SW 1271 (cell line): ENCODE measurements at places on chromosomes 6 and 20.

DNA sequence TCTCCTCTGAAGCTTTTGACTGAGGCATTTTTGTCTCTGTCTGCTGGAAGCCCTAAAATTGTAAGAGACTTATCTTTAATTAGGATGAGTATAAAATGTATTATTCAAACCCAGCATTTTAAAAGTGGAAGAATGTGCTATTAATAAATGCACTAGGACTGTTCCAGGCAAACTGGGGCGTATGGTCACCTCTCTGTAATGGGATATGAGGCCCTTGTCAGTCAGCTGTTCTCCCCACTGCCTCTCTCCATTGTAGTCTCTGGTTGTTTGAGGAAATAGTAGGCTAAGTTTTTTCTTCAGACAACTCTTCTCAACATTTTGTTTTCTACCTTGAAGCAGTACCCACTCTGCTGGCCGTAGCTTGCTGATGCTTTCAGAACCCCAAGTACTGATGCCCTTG is 14.3 kb upstream of the DEF6 start:
- DNase-seq, result no peak

GRCh38 chr6:106975738-106976064 is 1.2 kb upstream of the CD24 start:
- no peak for DNase-seq

- DNase-seq, result no peak
Measured at GRCh38 chr6:159059141-159059540, 14.3 kb upstream of the TAGAP start.

- peak; percentile 45 for DNase-seq
Measured at GRCh38 chr20:63309261-63310071, 16.5 kb downstream of the COL20A1 start.

- DNase-seq, result no peak
Measured at GRCh38 chr20:63100926-63101699, 94.3 kb upstream of the BHLHE23 start.

DNA sequence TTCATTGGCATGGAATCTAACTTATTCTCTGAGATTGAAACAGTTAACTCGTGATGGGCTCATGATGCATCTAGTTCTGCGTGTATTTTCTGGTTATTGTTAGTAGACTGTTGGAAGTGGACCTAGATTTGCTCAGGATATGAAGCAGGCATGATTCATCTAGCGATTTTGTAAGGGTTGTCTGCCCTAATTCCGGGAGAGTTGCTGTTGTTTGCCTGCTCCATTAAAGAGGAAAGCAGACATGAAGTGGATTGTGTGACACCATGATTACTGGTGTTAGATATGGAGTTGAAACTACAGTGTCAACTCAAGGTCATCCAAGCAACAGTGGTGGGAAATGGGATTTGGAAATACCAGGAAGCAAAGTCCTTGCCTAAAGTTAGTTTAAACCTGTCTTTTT is 41.0 kb downstream of the SOX4 start:
- peak; percentile 84 for DNase-seq

- DNase-seq, result peak; percentile 75
Measured at GRCh38 chr6:27332692-27333641, 20.9 kb upstream of the POM121L2 start.

GRCh38 chr20:38129248-38129865 is 35.7 kb downstream of the TGM2 start:
- DNase-seq, result no peak

DNA sequence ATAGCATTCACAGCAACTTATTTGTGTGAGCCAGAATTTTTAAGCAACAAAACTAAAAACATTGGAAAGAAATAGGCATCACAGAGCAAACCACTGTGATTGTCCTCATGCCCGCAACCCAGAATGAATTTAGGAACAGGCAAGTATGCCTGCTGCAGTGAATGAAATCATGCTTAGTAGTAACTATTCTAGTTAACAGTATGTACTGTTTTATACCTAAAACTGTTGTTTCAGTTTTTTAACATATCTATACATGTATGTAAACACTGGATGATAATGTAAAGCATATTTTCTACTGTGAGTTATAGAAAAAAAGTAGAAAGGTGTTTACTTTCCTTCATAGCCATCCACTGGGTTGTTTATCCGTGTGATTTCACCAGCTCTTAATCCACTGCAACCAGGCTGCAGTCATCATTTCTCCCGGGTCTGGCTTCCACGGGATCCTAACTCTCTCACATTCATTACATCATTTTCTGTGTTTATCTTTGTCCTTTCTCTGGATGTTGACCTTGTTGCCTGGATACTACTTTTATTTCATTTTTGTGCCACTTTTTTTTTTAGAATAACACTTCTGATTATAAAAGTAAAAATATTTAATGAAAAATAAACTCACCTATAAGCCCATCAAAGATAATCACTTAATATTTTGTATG is 3.6 kb upstream of the ARFGEF3 start:
- no peak for DNase-seq

DNA sequence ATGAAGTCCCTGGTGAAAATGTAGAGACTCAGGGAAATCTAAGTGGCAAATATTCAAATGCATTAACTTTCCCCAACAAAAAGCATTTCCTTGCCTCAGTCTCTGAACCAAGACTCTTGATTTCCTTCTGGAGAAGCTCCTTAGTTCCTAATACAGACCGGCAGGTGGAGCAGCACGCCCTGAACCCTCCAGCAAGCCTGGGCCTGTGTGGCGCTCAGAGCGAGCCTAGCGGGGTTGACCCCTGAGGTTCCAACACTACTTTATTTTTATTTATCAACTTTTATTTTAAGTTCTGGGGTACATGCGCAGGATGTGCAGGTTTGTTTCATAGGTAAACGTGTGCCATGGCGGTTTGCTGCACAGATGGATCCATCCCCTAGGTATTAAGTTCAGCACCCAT is 50.8 kb downstream of the PACRG start:
- no peak for DNase-seq

DNA sequence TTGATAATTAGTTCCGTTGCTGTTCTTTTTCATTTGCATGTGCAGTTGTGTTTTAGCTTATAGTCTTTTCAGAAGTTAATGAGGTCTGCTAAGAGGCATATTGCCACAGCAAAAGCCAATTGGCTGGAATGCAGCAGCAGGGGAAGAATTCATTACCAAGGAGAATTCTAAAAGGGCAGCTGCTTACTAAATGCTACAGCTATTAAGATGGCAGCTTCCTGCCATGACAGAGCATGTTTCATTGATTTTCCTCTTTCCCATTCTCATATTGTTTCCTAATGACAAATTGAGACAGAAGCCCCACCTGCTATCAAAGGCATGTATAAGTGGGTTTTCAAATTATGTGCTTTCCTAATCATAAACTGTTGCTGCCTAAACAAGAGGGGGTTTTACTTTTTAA is 66.6 kb downstream of the CLVS2 start:
- no peak for DNase-seq

GRCh38 chr6:129507846-129508245 is 202.1 kb downstream of the ARHGAP18 start:
- no peak for DNase-seq

- no peak for DNase-seq
Measured at GRCh38 chr6:604579-604978, 52.3 kb downstream of the HUS1B start.

- DNase-seq, result no peak
Measured at GRCh38 chr6:109229536-109229935, 134.2 kb downstream of the CEP57L1 start.

DNA sequence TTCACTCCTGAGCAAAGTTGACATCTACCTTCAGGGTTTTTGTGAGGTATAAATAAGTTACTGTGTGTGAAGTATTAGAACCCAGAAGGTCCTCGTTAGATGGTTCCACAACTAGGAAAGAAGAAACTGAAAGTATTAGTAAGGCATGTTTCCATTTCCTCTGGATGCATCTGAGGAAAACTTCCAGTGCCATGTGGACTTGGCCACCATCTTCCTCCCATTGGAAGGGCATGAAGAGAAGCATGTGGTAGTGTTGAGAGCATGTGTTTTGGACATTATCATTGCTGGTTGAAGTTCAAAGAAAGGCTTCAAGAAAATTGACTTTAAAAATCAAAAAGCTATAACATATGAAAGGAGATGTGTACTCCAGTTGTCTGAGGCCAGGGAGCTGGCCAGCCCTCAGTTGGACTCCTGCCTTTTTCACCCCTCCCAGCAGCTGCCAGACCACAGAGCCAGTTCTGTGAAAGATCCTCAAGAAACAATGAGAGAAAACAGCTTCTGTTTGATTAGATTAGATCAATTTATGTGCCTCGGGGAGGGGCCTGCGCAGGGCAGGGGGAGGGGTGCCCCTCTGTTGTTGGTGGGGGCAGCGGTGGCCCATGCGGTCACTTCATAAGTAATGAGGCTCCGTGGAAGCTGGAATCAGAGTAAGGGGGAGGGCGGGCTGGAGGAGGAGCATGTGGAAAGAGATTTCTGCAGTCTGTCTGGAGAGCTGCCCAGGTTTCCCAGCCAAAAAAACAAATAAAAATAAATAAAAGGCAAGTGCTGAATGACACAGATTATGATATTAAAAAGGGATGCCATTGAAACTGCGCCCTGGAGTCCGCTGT is 154.0 kb downstream of the JARID2 start:
- no peak for DNase-seq

GRCh38 chr6:96947055-96947454 is 22.5 kb downstream of the KLHL32 start:
- no peak for DNase-seq

DNA sequence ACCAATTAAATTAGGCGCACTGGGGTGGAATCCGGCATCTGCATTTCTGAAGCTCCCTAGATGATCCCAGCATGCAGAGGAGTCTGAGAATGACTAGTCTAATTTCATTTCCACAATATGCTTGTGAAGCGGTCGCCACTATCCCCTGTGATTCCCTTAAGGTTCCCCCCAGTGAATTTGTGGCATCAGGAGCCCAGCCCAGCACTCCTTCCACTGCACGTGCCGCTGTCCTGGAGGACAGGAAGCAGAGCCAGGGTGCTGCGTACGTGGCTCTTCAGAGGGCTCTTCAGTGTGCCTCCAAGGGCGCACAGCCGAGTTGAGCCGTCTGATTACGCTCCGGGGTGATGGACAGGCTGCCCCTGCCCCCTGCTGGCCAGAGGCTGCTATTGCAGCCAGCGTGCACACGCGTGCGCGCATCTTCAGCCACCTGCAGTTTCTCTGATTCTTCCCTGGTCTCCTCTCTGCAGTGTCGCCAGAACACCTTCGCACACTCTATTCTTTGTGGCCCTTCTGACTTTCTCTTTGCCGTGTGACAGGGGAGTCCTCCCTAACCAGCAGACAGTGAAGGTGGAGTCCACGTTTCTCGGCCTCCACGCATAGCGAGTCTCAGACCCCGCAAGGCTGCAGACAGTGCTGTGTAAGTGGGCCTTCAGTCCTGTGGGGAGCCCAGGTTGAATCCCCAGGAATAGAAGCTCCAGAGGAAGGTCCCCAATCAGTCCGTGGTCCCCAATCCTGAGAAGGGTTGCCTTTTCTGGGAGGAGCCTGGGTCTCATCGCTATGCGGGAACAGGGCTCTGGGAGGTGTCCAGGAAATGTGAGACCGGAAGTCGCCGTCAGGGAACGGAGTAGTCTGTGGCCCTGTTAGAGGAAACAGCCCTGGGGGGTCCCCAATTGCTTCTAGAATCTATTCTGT is 16.5 kb upstream of the NCR2 start:
- DNase-seq, result peak; percentile 45

- DNase-seq, result no peak
Measured at GRCh38 chr6:91730710-91731109, 1143.8 kb upstream of the MAP3K7 start.

GRCh38 chr6:84808491-84809061 is 44.2 kb upstream of the TBX18 start:
- DNase-seq, result no peak

GRCh38 chr20:4740774-4741431 is 19.2 kb downstream of the PRND start:
- peak; percentile 27 for DNase-seq

GRCh38 chr6:132487762-132488161 is 25.2 kb downstream of the STX7 start:
- no peak for DNase-seq

GRCh38 chr6:39085129-39085797 is 29.7 kb downstream of the SAYSD1 start:
- DNase-seq, result no peak
